Activated naive CD4-positive, alpha-beta T cell treated with anti-CD3 and anti-CD28 coated beads, Interleukin-2, amount 10 ng/mL, durations not matched to agents 5 hours and 36 hours (primary cell): ENCODE measurements at places on chromosomes 2 and 18. TPM values are rescaled to one million over a fixed set of nuclear protein-coding genes. Genes with fewer than 3 reads are reported as not detected.

KLF7 gene
- 53.6 TPM for total RNA-seq

ASAP2 gene
- 0.15 TPM for total RNA-seq

IL36A gene
- total RNA-seq = not detected

INSIG2 gene
- 26.1 TPM for total RNA-seq
